Muscle of arm (tissue), 14 donors: ENCODE measurements at places on chromosomes 6 and 20.

DNA sequence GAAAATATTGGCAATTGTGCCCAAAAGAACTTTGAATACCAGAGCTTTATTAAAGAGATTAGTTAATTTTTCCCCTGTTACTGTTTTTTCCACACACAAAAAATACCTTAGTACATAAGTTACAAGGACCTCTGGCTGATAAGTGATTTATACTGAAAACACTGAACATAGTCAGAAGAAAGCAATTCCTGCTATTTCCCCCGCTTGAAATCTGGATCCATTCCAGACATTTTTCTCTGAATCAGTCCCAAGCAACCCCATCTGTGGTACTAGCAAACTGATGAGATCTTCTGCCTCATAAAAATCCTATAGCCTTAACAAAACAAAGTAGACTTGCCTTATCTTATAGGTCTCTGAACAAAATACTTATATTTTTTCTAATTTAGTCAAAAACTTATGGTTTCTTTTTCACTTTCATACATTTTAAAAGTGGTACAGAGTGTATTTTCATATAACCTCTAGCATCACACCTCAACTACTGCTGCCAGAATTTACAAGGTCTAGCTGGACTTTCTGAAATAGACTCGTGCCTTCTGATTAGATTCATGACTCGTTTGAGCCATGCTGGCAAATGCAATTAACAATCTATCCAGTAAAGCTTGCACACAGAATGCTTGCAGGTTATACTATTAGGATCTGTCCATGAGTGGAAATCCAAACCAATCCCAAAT is 111.9 kb downstream of the TBX18 start:
- DNase-seq: peak; percentile 28

GRCh38 chr6:130708338-130708737 is 118.9 kb upstream of the SMLR1 start:
- no peak for DNase-seq

DNA sequence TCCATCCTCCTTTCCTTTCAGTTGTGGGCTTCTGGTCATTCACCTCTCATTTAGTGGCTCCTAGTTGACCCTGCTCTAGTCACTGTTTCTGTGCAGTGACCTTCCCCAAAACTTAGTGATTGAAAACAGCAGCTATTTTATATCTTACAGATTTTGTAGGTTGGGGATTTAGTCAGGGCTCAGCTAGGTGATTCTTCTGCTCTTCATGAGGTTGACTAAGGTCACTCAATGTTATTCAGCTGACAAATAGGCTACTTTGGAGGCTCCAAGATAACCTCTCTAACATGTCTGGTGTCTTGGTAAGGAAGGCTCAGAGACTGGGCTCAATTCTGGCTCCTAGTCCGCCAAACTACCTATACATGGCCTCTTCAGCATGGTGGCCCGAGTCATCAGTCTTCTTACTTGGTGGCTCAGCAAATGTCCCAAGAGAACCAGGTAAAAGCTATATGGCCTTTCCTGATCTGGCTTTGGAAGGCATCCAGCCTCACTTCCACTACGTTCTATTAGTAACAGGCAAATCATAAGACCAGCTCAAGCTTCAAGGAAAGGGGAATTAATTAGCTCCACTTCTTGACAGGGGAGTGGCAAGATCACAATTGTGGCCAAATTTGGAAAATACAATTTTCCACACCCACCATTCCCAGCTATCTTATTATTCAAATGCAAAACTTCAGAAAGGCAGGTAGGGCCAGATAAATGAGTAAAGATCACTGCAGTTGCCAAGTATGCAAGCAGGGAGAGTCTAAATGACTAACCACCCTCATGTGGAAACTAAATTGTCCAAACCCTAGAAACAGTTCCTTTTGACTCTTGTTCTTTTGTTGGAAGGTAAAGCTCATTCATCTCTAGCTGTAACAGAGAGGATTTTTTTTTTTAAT is 50.5 kb upstream of the LTV1 start:
- DNase-seq: no peak

DNA sequence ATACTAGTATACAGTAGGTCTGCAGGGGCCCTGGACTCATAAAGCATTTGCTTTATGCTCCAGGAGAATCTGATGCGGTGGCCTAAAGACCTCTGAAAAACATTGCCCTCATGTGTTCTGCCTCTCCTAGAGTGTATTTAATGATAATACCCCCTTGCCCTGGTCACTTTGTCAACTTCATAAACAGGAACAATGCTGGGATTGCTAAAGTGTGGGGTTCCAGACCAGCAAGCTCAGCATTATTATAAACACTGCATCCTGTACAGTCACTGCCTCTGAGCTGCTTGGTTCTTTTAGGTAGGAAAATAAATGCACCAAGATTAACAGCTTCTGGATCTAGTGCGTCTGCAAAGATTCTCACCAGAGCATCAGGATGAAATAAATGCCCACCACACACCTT is 12.2 kb downstream of the TREM1 start:
- DNase-seq: no peak

GRCh38 chr6:151847064-151847463 is 39.6 kb downstream of the ESR1 start:
- DNase-seq: peak; percentile 19

DNA sequence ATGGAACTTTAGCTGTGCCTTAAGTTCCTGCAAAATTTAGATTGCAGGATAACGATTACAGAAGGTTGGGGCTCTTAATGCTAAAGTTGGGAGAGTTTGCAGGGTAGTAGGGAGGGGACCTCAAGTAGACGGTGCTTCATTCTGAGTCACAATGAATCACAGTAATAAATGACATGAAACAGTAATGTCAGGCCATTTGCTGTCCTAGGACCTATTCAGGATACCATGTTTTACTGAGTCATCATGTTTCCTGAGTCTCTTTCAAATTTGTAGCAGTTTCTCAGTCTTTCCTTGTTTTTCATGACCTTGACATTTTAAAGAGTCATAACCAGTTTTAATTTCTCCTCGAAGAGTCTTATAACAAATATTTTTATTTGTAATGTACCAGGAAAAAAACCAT is 406.9 kb upstream of the MAP3K7 start:
- no peak for DNase-seq

GRCh38 chr6:86536121-86536520 is 401.2 kb upstream of the HTR1E start:
- DNase-seq: no peak

DNA sequence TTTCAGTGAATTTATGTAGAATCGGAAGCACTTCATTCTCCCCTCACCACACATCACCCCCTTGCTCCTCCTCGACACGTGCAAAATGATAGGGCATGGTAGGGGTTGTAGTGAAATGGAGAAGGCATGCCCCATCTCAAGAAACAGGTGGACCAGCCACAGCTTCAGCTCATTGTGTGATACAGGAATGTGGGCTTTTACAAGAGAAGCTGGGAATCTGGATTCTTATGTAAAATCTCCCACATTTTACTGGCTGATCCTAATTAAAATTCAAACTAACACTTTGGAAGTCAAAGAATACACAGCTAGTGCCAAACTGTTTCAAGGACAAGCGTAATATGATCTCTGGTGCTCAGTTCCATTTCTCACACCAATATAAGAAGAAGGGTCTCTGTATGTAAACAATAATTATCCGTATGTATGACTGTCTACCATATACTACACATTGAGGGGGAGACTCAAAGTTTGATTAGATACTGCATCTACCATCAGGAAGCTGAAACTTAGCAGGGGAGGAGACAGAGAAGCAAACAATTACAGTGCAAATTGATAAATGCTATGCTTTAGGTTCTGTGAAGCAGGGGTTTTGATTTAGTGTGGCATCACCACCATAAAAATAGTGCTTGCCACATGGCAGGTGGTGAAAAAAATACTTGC is 24.3 kb upstream of the KIAA0408 start:
- no peak for DNase-seq

DNA sequence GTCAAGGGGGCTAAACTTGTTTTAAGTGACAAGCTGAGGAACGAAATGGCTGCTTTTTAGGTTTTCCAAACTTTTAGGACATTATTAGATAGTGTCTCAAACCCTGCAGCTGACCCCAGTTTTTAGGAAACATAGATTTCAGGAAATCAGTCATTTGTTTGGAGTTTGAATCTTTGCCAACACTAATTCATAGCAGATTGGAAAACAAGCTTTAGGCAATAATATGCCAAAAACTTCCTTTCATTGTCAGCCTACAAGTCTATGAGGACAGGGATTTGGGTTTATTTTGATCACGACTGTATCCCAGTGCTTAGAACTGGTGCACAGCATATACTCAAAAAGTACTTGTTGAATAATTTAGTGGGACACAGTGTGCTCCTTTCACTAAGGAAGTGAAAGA is 123.2 kb downstream of the TINAG start:
- DNase-seq: peak; percentile 56

- DNase-seq: no peak
Observed at GRCh38 chr6:22349051-22349450, 52.2 kb upstream of the PRL start.

GRCh38 chr6:139029470-139030227 is 1.1 kb downstream of the ABRACL start:
- DNase-seq: peak; percentile 35

GRCh38 chr6:146870760-146871159 is 272.0 kb downstream of the ADGB start:
- DNase-seq: no peak

- no peak for DNase-seq
Observed at GRCh38 chr6:34992376-34992775, 103.3 kb downstream of the ANKS1A start.

DNA sequence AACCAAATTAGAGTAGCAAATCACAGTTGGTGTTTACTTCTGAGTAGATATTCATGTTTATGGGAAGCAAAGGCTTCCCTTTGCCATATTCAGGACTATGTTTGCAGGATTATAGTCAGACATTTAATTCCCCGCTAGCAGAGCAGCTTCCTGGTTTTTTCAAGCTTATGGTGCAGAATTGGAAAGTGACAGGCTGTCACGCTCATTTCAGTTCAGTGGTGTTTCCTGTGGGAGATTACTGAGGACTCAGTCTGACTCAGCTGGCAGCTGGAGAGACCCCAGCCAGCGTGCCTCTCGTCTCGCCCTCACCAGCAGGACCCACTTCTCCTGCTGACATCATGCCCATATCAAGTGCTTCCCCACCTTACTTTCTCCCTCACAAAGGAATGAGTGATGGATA is 85.1 kb downstream of the LYRM2 start:
- no peak for DNase-seq

DNA sequence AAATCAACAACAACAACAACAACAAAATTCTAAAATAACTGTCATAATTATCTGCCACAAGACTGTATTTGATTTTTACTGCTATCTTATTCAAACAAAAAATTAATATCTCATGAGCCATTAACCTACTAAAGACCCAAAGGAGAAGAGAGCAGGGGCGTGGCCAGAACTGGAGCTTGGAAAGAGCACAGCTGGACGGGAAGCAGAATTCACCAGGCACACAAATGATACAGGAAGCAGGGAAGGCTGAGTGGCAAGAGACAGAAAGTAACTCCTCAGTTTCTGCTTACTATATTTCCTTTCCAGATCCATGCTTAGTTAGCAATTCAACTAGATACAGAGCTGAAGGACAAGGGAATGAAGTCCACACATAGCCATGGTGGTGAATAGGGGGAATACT is 54.4 kb downstream of the FKBP5 start:
- DNase-seq: no peak
